ENCODE measurements at places on chromosomes 1 and 21. TPM values are rescaled to one million over a fixed set of nuclear protein-coding genes. Genes with fewer than 3 reads are reported as not detected.

The GTF2B gene
- total RNA-seq: 31.9 TPM

The FCRL4 gene
- total RNA-seq: not detected

The SLC2A5 gene
- total RNA-seq: 1.9 TPM

The TNFRSF8 gene
- total RNA-seq: not detected

The SMYD2 gene
- 29.2 TPM for total RNA-seq
